Left cardiac atrium (tissue), 4 donors: ENCODE measurements at places on chromosomes 3 and 15. TPM values are rescaled to one million over a fixed set of nuclear protein-coding genes. Genes with fewer than 3 reads are reported as not detected.

Gene ALDH1L1
- total RNA-seq: 20.2 TPM

- no peak for DNase-seq
These were observed 89.9 kb upstream of the CHL1 start for GRCh38 chr3:106619-107018.

GRCh38 chr3:27643355-27643754 lies 78.8 kb downstream of the EOMES start:
- DNase-seq: no peak

GRCh38 chr15:61524086-61524485 lies 295.0 kb upstream of the RORA start:
- no peak for DNase-seq

DNA sequence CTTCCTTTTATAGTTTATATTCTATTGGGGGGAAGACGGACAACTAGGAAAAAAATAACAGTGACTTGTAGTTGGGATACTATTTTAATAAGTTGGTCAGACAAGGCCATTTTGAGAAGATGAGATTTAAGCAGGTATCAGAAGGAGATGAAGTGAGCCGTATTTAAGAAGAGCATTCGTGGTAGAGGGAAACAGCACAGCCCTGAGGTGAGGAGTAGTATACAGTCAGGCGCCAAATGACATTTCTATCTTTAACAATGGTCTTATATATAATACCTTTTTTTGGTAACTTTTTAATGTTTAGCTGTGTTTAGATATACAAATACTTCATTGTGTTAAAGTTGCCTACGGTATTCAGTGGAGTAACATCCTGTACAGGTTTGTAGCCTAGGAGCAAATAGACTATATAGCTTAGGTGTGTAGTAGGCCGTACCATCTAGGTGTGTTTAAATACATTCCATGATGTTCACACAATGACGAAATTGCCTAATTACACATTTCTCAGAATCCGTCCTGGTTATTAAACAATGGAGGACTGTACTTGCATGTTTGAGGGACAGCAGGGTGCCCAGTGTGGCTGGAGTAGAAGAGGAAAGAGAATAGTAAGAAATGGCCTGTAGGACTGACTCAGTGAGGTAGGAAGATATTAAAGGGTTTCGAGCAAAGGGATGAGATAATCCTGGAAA lies 1.6 kb downstream of the NKTR start:
- DNase-seq: no peak
